Right ventricle myocardium inferior (tissue), 1 donor: ENCODE measurements at places on chromosomes 11 and 22.

DNA sequence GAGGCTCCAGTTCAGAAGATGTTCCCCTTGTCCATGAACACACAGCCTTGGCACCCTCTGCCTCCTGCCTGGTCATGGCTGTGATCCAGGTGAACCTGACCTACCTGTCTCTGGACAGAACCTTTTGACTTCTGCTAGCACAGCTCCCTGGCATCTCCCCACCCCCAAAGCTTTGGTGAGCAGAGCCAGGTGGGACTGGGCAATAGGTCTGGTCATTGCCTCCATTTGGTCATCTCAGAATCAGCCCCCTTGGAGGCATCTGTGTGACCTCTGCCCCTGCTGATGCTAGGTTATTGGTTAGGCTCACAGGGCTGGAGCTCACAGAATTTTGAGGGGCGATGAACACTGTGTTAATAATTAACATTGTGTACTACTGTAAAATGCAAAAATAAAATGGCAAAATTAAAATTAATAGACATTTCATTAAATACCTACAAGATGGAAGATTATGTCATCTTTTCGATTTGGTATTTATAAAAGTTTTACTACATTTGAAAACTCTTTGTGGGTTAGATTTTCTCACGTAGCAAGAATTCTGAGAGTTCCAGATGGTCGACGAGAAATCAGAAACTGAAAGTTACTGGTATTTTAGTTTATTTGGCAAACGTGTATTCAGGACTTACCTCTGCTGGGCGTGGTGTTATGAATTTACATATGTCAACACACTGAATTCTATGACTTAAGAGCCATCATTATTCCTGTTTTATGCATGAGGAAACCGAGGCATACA, 8.3 kb upstream of the KIAA0930 start:
- no peak for DNase-seq

- DNase-seq: no peak
Measured at GRCh38 chr11:72609476-72609875, 64.7 kb downstream of the PDE2A start.

- no peak for DNase-seq
Measured at GRCh38 chr11:62664405-62665074, 470 bp downstream of the C11orf98 start.

DNA sequence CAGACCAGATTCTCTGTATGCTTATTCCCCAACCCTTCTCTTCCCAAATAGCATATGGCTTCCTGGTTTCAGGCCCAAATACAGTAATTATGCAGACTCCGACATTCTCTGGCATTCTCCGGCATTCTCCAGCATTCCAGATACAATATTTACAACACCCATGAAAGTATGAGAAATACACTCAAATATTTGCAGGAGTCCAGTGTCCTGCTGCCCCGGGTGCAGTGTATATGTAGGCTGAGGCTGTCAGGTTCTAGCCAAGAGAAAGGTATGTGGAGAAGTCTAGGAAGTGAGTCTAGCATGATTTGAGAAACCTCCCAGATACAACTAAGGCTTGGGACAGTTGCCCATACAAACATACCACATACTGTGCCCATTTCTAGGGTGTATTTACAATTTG, 160.7 kb downstream of the SOX6 start:
- DNase-seq: no peak

- DNase-seq: no peak
Measured at GRCh38 chr11:62804310-62805075, 747 bp downstream of the NXF1 start.

GRCh38 chr11:11227296-11228085, 125.6 kb downstream of the CSNK2A3 start:
- DNase-seq: no peak

DNA sequence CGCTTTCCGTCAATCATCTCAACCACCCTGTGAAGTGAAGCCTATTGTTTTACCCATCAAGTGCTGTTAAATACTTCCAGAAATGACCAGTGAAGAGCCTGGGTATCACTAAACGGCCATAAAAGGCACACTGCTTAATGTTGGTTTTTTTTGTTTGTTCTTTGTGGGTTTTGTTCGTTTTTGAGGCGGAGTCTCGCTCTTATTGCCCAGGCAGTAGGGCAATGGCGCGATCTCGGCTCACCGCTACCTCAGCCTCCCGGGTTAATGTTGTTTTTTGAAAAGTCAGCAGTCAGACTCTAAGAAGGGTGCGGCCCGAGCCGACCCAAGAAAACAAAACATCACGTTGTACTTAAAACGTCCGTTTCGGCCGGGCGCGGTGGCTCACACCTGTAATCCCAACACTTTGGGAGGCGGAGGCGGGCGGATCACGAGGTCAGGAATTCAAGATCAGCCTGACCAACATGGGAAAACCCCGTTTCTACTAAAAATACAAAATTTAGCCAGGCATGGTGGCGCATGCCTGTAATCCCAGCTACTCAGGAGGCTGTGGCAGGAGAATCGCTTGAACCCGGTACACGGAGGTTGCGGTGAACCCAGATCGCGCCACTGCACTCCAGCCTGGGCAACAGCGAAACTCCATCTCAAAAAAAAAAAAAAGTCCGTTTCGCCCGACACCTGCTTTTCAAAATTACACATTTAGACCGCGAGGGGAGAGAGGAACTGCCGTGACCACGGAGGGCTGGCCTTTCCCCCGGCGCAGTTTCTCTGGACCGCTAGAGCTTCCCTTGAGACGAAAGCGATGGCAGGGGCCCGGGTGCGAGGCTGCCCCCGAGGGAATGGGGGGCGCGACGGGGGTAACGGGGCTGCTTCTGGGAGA, 714 bp downstream of the CD59 start:
- peak; percentile 81 for DNase-seq

DNA sequence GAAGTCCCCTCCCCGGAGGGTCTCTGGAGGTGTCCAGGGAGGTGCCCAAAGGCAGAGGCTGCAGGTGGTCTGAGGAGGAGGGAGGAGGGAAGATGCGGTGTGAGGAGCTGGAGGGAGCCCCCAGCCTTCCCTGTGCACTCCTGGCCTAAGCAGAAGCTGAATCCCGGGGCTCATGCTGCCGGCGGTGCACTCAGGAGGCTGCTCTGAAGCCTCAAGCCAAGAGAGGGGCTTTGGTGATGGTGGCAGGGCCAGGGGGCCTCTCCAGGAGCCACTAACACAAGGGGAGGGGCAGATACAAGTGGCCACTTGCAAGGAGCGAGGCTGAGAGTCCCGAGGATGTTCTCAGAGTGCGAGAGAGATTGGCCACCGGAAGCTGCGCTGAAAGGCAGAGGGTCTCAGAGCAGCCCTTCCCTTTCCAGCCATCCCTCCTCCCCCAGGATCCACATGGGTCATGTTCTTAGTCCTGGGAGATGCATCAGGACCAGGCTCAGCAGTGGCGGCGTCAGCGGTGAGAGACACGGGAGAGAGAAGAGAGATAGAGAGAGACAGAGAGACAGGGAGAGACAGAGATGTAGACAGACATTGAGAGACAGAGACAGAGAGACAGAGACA, 774 bp upstream of the MRGPRG start:
- no peak for DNase-seq

DNA sequence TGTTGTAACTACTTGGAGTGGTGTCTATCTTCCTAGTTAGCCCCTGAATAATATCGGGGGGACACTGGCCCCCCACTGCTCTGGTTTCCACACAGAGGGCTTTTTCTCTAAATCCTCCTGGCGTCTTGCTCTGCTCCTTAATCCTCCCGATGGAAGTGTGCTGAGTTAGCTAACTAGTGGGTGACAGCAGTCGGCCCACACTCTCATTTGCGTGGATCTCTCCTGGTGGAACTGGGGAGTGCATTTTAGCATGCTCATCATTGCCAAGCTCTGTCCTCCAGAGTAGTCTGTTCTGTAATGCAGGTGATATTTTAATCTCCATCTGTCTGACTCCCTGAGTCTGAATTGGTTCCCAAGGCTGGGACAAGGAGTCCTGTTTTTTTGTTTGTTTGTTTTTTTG, 46.1 kb upstream of the RASSF10 start:
- DNase-seq: no peak

DNA sequence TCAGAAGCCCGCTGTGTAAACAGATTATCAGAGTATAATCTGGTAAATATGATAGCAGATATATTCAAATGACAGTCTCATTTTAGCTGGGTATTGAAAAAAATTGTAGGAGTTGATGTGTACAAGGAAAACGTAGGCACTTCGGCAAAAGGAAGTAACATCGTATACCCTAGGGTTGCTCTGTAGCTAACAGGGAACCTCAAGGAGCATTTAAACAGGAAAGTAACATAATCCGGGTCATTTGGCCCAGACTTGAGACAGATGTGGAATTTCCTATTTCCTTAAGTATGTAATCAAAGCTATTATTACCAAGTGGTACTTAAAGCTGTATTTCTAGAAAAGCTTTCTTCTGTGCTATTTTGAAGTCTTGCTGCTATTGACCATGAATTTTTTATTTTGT, 215.6 kb downstream of the DDX10 start:
- DNase-seq: no peak

DNA sequence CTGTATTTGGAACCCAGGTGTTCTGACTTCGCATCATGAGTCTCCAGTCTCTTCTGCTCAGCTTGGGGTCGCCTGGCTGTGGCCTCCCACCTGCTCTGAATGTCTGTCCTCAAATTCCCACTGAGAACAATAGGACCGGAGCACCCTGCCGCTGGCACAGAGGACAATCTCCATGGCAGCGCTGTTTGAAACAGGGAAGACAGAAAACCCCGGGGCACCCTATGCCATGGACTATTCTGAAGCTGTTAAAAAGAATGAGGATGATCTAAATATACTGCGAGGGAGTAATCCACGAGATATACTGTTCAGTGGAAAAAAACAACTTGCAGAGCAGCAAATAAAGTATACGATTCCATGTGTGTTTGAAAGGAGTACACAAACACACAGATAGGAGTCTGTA, 415.6 kb upstream of the NARS2 start:
- DNase-seq: no peak

GRCh38 chr11:6269994-6270393, 10.4 kb downstream of the CCKBR start:
- no peak for DNase-seq

GRCh38 chr11:68469642-68470041, 9.1 kb downstream of the PPP6R3 start:
- DNase-seq: no peak

DNA sequence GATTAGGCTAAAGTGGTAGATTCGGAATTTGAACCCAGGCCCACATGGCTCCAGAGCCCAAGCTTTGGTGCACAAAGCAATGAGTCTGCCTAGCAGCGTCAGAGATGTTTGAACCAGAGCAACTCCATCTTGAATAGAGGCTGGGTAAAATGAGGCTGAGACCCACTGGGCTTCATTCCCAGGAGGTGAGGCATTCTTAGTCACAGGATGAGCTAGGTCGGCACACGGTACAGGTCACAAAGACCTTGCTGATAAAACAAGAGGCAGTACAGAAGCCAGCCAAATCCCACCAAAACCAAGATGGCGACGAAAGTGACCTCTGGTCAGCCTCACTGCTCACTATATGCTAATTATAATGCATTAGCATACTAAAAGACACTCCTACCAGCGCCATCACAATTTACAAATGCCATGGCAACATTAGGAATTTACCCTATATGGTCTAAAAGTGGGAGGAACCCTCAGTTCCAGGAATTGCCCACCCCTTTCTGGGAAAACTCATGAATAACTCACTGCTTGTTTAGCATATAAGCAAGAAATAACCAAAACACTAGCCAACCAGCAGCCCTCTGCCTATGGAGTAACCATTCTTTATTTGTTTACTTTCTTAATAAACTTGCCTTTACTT, 40.3 kb upstream of the DAGLA start:
- no peak for DNase-seq

DNA sequence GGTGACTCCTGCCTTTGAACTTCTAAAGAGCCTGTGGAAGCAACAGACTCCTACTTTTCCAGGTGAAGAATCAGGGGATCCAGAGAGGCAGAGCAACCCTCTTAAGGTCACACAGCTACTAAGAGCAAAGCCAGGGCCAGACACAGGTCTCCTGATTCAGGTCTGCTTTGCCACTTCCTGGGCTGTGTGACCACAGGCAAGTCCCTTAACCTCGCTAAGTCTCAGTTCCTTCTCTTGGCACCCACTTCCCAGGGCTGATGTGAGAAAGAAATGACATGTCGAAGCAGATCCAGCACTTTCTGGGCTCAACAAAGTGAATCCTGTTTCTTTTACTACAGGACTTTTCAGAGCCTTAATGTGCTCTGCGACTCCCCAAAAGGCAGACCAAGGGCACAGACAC, 30.2 kb downstream of the UQCR10 start:
- no peak for DNase-seq

DNA sequence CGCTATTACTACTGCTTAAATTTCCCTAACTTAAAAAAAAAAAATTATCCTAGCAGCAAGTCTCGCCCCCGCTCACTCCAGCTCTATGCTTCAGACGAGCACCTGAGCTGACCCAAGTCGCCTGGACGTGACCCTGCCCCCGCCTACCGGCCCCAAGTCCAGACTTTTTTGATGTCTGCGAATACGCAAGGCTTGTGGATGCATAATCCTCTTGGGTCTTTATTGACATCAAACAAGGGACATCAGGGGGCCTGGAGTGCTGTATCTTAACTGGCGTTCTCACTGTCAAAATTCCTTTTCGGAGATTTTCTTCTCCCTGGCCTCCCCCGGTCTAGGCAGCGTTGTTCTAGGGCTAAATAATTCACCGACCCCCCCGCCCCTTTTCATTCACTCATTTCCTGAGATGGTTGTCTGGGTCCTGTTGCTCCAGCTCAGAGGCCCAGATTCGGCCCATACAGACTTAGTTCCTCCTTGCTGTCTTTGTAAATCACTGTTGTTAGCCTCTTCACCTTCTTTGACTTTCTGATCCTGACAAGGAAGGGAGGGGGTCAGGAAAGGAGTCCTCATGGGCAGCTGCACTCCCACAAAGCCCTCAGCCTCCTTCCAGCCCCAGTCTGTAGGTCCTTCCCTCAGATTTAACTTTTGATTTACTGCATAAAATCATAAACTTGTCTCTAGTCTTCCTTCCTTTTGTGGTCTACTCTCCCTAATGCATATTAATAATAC, 601 bp upstream of the LRP4 start:
- no peak for DNase-seq

DNA sequence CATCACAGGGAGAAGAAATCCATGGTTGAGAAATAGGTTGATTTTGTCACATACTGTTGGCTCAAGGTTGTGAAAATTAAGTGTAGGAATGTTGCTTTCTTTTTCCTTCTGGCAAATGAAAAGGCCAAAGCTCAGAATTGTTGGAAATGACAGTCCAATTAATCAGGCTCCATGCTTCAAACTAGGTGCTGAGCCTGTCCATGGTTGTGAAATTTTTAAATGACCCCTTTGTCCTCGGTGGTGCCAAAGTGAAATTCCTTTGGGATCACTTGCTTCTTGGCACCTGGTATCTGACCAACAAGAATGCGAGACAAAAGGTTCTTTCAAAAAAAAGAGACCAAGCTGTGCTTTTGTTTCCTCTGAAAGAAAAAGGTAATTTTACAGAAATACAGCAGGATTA, 451.9 kb downstream of the ETS1 start:
- DNase-seq: no peak
